Stromal cell of bone marrow (primary cell): ENCODE measurements at places on chromosomes 5 and 9.

- DNase-seq: no peak
These were observed 15.0 kb upstream of the PFDN1 start for GRCh38 chr5:140317859-140318258.

DNA sequence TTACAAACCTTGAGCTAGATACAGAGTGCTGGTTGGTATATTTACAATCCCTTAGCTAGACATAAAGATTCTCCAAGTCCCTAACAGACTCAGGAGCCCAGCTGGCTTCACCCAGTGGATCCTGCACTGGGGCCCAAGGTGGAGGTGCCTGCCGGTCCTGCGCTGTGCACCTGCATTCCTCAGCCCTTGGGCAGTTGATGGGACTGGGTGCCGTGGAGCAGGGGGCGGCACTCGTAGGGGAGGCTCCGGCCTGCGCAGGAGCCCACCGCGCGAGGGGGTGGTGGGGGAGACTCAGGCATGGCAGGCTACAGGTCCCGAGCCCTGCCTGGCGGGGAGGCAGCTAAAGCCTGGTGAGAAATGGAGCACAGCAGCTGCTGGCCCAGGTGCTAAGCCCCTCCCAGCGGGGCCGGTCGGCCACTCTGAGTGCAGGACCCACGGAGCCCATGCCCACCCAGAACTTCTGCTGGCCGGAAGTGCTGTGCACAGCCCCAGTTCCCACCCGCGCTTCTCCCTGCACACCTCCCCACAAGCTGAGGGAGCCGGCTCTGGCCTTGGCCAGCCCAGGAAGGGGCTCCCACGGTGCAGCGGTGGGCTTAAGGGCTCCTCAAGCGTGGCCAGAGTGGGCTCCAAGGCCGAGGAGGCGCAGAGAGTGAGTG, 1464.7 kb downstream of the EFNA5 start:
- no peak for DNase-seq

- peak; percentile 62 for DNase-seq
These were observed 110.7 kb downstream of the CCDC192 start for GRCh38 chr5:127813633-127814587.

DNA sequence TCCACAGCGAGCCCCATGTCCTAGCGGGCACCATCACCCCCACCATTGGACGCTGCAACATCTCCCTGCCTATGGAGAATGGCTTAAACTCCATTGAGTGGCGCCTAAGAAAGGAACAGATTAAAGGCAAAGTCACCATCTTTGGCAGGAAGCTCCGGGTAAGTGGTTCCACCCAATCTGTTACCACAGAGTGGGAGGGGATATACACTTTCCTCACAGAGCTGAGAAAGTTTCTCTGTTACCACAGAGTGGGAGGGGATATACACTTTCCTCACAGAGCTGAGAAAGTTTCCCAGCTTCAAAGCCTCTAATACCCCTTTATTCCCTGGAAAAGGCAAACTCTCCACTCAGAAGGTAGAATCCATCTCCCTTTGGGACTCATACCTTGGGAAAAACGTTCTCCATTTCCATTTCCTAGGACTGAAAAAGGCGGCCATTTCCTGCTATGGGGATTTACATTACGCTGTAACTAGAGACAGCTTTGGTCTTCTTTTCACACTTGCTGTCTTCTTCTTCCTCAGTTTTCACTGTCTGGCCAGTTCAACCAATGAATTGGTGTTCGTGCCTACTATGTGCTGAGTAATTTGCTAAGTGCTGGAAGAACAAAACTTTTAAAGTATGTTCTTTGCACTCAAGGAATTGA, 63.4 kb upstream of the WWC1 start:
- DNase-seq: no peak

DNA sequence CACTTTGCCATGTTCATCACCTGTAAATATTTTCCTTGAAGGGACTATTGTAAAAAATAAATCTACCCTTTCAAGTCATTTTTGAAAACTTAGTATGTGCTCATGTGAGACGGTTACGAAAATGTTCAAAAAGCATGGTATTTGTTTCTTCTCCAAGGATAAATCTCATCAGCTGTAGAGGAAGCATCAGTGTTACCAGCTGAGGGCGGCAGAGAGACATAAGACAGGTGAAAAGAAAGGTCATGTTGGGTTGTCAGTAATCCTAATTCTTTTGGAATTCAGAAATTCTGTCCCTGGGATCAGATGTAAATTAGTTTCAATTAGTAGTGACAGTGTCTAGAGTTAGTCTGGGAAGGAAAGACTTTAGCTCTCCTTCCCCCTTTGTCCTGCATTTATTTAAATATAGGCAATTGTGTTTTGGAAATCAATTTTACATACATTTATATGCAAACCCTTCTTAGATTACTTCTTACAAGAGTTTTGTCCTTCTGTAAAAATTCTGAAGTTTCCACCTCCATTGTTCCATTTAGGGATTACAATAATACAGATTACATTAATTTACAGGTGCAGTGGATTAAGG, 791.9 kb upstream of the CDH6 start:
- peak; percentile 8 for DNase-seq

DNA sequence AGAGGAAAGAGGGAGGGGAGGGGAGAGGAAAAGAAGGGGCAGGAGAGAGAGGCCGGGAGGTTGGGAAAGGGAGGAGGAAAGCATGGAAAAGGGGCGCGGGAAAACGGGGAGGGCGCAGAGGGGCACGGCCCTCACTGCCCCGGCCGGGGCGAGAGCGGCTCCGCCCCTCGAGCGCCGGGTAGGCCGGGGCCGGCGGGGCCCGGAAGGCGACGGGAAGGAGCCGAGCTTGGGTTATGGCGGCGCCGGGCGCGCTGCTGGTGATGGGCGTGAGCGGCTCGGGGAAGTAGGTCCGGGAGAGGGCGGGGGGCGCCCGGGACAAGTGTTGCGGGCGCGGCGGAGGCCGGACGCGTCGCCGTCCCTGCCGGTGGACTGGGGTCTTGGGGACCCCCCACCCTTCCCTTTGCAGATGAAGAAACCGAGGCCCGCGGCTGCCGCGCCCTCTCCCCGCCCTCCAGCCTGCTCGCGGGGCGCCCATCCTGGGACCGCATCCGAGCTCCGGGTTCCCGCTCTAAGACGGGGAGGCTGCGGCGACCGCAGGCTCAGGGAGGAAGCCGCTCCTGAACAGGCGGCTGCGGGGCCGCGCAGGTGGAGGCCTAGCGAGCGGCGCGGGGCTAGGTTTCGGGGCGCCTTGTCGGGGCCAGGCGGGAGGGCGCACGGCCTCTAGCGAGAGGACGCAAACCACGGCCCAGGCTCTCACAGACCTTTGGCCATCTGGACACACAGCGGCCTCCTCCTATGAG, at the start of gene IDNK:
TSS of gene IDNK (plus strand) at position 205 of the 740 bp plus-strand sequence. CDS start at position 234, 29 bp downstream.
- DNase-seq: no peak

DNA sequence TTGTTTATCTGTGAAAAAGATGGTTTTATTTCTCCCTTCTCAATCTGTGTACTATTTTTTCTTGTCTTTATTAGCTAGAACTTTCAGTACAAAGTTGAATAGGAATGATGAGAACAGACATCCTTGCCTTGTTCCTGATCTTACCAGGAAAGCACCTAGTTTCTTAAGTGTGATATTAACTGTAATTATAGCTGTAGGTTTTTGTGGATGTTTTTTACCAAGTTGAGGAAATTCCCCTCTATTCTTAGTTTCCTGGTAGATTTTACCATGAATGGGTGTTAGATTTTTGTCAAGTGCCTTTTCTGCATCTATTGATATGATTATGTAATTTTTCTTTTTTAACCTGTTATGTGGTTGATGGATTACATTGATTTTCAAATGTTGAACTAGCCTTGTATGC, 68.7 kb downstream of the KCNN2 start:
- DNase-seq: no peak

- DNase-seq: no peak
These were observed 130.2 kb upstream of the FSTL4 start for GRCh38 chr5:133742431-133742988.
